ENCODE measurements at places on chromosomes 1 and 21.
A peak's percentile ranks its signal among the peaks of the same experiment; 100 is the strongest.

- no peak for DNase-seq
Observed at GRCh38 chr1:236673289-236673919, 12.9 kb upstream of the ACTN2 start.

DNA sequence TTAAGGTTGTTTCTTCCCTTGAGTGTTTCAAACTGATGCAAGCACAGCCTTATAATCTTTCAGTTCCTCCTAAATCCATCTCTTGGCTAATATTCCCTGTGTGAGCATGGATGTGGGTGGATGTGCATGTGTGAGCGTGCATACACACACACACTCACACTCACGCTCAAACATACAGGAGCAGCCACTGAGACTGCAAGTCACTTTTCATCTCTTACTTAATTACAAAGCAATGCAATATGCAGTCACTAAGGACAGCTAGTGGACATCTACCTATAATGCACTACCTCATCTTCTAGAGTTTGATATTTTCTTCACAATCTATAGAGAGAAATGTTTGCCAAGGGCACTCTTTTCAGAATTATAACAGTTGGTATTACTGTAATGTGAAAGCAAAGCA is 1.4 kb downstream of the ESRRG start:
- no peak for DNase-seq

DNA sequence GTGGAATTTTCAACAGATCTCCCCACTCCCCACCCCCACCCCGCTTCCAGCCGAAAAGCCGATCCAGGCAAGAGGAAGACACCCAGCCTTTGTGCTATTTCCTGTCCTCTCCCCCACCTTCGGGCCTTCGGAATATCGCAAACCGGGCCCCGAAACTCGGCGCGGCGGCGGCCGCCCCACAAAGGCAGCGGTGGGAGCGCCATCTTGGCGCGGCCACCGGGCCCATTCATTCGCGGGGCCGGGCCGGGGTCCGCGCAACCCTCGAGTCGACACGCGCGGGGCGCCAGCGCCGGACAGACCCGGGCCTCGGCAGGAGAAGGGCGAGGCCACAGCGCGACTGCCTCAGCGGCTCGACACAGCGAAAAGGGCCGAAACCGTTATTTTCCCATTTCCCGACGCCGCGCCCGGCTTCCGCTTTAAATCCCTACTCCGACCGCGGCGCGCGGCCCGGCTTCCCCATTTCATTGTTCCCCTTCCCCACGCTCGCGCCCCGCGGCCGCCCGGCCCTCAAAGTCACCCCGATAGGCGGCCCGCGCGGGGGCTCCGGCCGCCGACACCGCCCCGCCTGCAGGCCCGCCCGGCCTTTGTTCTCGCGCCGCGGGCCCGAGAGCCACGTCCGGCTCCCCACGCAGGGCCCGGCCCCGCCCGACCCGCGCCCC is 911 bp downstream of the GNB1 start:
- DNase-seq, result peak; percentile 58

- no peak for DNase-seq
Observed at GRCh38 chr1:222974496-222974895, 159.7 kb downstream of the DISP1 start.

DNA sequence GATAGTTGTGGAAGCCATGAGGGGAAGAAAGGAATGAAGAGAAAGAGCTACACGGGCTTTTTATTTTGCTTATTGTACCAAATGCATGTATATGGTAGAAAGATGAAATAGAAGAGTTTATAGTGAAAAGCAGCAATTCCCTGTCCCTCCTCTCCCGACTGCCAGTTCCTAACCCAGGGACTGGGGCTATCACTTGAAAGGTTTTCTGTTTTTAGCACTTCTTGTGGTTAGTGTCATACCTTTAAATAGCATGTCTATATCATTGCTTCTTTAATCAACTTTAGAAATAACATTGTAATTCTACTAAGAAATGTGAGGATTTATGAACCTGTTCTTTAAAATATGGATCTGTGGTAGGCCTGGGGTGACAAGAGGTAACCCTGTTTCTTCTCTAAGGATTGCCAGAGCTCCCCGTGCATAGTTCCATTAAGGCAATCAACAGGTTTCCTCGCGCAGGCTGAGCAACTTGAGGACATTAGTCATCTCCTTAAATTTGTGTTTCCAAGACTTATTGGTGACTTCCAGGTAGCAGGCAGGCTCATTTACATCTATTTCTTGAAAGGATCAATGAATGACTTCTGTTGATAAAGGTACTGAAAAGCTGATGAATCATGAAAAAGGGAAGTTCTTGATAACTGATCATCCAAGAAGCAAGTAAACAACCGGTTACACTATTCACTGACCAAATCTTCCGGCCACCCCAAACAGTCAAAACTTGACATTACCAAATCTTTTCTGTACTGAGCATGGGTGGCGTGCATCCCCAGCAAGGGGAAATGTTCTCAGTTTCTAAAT is 37.8 kb upstream of the S1PR1 start:
- DNase-seq, result no peak

DNA sequence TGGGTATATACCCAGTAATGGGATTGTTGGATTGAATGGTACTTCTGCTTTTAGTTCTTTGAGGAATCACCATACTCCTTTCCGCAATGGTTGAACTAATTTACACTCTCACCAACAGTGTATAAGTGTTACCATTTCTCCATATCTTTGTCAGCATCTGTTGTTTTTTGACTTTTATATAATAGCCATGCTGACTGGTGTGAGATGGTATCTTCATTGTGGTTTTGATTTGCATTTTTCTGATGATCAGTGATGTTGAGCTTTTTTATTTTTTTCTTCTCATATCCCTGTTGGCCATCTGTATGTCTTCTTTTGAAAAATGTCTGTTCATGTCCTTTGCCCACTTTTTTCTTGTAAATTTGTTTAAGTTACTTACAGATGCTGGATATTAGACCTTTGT is 14.1 kb downstream of the DNM3 start:
- no peak for DNase-seq

- DNase-seq, result no peak
Observed at GRCh38 chr1:85372683-85373377, 92.1 kb downstream of the DDAH1 start.

DNA sequence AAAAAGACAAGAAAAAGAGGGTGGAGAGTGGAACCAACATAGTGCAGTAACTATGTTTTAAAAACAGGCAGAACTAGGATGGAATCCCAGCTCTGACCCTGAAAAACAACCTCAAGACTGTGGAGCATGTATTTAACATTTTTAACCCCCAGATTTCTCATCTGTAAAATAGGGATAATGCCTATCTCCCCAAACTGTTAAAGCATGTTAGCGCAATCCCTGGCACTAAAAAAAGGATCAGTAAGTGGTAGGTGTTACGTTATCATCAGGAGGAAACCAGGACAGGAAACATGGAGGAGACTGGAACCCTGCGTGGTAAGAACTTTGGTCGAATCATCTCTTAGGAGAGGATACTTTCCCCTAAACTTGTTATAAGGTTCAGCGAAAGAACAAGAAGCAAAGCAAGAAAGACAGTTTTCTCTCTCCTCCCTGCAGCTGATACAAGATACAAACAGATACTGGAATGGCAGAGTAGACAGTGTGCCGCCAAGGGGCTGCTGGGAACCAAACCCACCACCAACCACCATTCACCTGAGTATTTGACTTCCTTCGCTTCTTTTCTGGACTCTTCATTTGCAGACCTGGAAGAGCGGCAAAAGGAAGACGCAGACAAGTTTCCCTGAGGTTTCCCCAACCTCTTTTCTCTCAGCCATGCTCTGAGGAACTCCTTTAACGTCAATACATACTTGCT is 991 bp downstream of the PYGO2 start:
- DNase-seq, result no peak

- no peak for DNase-seq
Observed at GRCh38 chr1:244006381-244006901, 44.6 kb upstream of the ZBTB18 start.

GRCh38 chr1:29239142-29239541 is 2.8 kb downstream of the PTPRU start:
- no peak for DNase-seq

DNA sequence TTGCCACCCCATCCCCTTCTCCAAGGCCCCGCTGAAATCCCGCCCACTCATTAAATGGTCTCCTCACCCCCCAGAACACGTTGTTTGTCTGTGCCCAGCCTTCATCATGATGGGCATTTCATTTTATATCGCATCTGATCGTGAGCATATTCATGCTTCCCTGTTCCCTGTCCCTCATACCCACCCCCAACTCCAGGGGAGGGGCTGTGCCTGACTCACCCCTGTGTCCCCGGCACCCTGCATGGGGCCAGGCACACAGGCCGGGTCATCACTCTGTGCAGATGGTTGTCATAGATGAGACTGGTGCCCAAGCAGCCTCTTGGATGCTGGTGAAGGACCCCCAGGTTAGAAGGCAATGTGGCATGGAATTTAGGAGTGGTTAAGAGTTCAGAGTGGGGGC is 11.0 kb downstream of the CAMK2N1 start:
- DNase-seq, result no peak

GRCh38 chr1:32480003-32480402 is 15.1 kb downstream of the ZBTB8B start:
- no peak for DNase-seq

DNA sequence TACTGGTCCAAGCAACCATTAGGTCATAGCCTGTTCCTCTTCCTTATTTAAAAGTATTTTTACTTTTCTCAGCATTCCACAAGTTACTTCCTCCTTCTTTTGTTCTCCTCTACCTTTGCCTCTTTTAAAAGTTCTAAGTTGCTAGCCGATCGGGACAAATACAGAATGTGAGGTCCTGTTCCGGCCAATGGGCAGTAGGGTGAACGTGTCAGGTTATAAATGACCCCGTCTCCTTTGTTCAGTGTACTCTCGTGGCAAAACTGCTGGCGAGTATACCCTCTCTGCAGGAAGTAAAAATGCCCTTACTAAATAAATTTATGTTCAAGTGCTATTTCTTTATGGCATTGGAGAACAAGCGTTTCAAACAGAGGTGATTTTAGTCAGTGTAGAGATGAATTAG is 2.5 kb downstream of the ADCY10 start:
- DNase-seq, result no peak

DNA sequence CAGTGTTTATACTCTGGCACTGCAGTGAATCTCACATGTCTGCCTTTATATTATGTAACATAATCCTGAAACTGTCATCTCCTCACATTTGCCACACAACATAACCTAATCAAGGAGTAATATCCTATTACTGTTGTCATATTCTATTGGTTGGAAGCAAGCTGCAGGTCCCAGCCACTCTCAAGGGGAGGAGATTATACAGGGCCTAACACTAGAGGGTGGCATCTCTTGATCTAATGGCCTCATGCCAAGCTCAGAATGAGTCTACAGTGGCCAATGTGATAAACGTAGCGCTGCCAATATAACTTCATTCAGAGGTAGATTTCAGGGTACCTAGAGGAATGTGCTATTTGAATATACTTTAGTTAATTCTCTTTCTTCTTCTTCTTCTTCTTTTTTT is 166.8 kb downstream of the BACH1 start:
- DNase-seq, result no peak

GRCh38 chr1:93704052-93704451 is 22.4 kb upstream of the BCAR3 start:
- no peak for DNase-seq

DNA sequence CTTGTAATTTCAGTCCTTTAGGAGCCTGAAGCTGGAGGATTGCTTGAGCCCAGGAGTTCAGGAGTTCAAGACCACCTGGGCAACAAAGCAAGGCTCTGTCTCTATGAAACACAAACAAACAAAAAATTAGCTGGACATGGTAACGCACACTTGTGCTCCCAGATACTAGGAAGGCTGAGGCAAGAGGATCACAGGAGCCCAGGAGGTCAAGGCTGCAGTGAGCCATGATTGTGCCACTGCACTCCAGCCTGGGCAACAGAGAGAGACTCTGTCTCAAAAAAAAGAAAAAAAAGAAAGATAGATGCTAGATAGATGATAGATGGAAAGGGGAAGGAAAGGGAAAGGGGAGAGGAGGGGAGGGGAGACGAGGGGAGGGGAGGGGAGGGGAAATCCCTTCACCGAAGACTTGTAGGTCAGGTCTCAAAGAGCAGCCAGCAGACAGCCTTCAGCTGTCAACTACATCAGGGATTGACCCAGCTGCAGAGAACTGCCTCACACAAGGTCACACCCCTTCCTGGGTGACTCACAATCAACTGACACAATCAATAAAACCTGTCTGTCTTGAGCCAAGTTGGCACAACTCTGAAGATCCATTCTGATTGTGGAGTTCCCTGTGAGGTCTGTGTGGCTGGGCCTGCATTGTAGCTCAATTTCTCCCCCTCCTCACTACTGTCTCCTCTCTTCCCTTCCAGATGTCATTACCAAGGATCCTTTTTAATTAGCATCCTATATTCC is 200.6 kb downstream of the RGS7 start:
- no peak for DNase-seq

DNA sequence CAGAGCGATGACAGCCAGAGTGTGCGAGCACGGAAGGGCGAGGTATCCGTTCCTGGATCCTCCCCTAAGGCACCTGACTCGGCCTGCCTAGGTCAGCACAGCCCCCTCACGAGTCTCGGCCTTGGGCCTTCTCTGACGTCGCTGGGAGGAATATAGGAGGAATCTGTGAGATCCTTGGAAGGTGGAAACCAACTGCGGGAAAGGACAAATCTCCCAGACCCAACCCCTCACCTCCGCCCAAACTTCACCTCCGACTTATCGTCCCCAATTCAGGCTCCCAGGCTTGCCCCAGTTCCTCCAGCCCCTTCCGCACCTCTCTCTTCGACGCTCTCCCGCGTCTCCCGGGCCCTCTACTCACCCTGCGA is 494 bp downstream of the APH1A start:
- DNase-seq, result no peak

- no peak for DNase-seq
Observed at GRCh38 chr1:112634367-112634766, 14.7 kb downstream of the CAPZA1 start.

- DNase-seq, result no peak
Observed at GRCh38 chr1:234760303-234760723, 150.3 kb upstream of the IRF2BP2 start.

DNA sequence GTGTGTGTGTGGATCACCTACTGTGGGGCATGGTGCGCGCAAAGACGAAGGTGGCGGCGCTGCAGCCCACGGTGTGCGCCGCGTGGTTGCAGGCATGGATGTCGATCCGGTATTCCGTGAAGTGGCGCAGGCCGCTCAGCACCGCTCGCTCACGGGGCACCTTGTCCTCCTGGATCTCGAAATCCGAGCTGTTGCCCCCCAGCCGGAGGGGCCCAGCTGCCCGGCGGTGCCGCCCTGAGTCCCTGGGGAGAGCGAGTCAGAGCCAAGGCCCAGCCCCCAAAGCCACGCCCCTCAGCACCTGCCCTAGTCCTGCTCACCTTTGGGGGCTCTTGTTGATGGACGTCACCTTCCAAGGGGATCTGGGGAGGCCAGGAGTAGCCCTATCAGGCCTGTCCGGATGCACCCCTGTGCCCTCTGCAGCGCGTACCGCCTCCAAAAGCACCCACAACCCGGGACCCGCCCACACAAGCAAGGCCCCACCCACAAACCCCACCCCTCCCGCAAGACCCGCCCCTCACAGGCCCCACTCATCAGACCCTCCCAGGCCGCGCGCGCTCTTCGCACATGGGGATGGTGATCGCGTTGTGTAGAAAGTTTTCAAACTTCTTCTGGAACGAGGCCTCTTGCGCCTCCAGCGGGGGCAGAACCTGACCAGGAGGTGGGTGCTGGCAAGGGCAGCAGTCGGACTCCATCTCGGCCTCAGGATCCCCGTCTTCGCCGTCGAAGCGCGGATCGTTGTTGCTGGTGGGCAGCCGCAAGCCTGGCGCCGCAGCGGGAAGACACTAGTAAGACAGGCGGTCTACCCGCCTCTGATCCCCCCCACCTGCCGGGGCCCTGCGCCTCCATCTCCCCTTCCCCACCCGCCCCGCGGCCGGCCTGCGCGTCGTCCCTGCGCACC is 13.6 kb downstream of the INSRR start:
- no peak for DNase-seq

- DNase-seq, result no peak
Observed at GRCh38 chr1:163173121-163173520, 29.6 kb downstream of the RGS5 start.

Measured in frontal cortex (tissue), 4 donors.